ENCODE measurements at places on chromosomes 3 and 15.

GRCh38 chr15:69727121-69727924 is 274.7 kb downstream of the RPLP1 start:
- DNase-seq = no peak

DNA sequence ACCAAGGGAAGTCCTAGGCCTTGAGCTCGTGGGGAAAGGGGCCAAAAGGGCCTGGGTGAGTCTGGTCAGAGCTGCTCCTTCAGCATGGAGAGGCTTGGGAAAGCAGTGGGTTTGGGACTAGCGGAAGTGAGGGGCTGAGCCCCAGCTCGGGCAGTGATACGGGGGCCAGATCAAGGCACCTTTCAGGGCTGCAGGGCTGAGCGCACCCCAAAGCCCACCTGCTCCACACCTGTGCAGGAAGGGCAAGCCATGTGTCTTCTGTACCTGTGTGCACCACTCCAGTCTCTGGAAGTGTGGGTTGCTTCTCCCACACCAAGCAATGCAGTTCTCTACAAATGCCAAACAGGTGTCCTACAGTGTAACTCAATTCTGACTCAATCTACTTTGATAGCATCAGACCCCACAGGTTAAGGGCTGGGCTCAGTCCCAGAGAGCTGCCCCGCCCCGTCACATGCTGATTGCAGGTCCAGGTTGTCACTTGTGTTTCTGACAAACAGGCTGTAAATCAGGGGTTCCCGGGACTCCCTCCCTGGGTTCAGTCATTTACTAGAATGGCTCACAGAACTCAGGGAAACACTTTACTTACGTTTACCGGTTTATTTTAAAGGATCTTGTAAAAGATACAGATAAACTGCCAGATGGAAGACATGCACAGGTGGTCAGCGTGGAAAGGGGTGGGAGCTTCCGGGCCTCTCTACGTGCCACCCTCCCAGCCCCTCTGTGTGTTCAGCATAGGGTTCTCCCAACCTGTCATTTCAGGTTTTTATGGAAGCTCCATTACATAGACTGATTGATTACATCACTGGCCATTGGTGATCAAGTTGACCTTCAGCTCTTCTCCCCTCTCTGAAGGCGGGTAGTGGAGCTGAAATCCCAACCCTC is 28.8 kb upstream of the KLF13 start:
- no peak for DNase-seq

GRCh38 chr3:56468184-56469106 is at the start of gene ERC2:
ERC2 (minus strand) TSS chr3:56468467.
- no peak for DNase-seq

DNA sequence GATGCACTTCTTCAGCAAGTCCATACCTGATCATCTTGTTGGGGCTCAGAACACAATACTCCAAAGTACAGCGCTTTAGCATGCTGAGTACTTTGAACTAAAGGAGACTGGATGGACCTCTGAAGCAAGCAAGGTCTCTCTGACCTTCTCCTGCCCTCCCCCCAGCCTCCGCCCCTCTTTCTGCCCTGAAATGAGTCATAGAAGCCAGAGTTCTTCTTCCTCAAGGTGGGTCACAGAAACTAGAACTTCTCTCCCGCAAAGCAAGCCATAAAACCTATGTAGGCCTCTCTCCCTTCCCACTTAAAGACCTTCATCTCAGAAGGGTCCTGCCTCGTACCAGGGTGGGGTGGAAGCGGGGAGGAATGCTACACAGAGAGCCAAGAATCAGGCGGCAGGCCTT is 230.5 kb upstream of the PROK2 start:
- DNase-seq = no peak

- no peak for DNase-seq
Measured at GRCh38 chr3:177646749-177647148, 449.5 kb upstream of the TBL1XR1 start.
